Activated CD4-positive, alpha-beta T cell treated with anti-CD3 and anti-CD28 coated beads, Interleukin-10, Interleukin-2, amounts not matched to agents 100 ng/mL and 50 ng/mL, durations not matched to agents 16 hours and 8 hours (primary cell): ENCODE measurements at places on chromosomes 4 and X.

GRCh38 chr4:108690738-108691137 lies 40.3 kb downstream of the OSTC start:
- no peak for DNase-seq

- no peak for DNase-seq
Observed at GRCh38 chr4:26701786-26702227, 117.9 kb downstream of the TBC1D19 start.

DNA sequence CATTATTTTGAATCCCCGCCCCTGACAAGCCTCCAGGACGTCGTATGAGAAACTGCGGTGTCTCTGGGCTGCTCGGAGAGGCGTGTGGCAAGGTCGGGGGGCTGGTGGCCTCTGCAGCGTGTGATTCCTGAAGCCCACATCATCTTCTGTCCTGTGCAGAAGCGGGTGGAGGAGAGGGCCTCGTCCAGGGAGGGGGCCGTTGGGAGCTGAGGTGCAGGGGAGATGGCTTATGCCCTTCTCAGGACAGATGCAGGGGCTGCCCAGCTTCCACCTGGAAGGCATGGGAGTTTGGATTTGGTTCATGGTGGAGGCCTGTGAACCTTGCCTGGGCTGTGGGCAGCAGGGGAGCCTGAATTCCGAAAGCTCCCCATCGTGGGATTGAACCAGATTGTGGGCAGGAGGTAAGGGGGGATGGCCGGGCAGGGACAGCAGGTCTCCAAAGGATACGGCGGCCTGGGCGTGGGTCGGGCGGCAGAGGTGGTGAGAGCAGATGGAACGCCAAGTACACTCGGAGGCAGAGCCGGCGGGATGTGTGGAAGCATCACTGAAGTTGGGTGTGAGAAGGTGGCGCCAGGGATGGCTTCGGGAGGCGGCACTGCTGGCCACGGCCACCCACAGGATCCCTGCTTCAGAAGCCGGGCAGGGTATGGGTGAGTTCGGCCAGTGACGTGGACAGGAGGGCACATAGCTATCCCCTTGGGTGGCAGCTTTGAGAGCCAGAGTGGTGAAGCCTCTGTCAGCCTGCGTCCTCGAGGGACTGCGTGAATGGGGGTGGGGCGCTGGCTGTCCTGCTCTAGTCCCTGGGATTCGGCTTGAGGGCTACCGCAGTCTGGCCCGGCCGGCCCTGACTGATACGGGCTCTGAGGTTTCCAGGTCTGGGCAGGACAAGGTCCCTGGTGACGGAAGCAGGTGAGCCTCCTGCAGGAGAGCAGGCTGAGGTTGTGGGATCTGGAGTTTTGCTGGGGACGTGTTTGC lies 76.3 kb upstream of the ADRA2C start:
- DNase-seq, result no peak

DNA sequence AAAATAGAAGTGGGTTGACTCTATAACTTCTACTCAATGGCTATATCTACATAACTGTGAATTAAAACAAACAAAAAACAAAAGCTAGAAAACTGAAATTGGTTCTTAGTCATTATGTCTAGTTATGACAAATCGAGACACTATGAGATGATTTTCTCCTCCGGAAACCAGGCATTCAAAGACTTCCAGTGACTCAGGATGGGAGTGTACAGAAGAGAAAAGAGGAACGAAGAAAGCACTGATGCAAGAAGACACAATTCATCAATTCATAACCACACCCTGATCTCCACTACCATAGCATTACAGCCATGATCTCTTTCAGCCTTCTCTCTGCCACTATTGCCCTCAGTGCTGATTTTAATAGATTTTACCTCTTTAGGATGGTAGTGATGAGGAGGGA lies 253.6 kb downstream of the CBLL2 start:
- peak; percentile 52 for DNase-seq

DNA sequence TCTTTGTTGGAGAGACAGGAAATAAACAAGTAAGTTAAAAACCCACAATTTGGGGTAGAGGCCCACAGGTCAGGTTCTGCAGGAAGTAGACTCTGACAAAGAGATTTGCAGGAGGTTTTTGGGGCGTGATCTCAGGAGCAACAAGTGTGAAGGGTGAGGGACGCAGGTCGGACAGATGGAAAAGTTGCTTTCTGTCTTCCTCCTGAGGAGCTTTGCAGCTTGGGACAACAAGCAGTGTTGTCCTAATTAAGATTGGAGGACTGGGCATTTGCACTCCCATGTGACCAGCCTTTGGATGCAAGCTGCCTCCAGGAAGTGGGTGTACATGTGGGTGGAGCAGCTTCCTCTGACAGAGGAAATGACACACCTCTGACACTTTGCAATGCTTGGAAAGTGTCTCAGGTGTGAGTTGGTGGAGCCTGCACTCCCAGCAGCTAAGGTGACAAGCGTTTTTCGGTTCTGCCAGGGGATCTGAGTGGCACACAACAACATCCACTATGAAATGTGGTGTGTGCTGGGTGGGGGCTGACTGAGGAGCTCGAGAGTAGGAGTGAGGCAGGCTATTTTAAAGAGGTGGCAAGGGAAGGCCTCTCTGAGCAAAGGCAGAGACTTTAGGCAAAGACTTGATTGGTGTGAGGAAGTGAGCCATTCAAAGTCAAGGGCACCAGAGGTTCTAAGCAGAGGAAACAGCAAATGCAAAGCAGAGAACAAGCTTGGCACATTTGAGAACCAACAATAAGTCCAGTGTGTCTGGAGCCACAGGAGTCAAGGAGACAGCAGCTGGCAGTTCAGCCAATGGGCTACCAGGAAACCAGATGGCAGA lies 339.8 kb upstream of the GATB start:
- peak; percentile 86 for DNase-seq

DNA sequence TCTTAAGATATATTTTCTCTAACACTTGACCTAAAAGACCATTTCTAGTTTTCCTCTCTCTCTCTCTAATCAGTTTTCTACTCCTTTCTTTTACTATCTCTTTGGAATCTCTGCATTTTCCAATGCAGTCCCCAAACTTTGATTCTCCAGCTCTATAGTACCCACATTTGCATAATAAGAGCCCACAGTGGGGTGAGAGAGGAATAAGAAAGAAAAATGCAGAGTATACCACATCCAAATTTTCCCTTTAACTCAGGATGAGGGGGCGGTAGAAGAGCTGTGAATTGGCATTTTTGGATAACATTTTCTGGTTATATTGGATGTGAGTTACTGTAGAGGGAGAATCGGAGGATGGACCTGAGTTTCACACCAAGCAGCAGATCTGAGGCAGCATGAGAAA lies 74.4 kb upstream of the SOD3 start:
- DNase-seq, result no peak

DNA sequence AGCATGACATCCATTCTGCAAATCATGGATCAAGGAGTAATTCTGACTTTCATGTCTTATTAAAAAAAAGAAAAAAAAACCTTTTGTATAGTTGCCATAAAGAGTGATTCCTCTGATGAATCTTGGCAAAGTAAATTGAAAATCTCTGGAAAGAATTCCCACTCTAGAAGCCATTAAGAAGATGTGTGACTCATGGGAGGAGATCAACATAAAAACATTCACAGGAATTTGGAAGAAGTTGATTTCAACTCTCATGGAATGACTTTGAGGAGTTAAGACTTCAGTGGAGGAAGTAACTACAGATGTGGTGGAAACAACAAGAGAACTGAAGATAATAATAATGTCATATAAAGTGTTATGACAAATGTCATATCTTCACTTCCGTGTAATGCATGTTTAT lies 204.2 kb downstream of the PABPC4L start:
- DNase-seq, result no peak
